ENCODE measurements at places on chromosomes 3 and 15.

GRCh38 chr3:138397983-138398382 is 36.4 kb upstream of the ESYT3 start:
- DNase-seq = no peak

DNA sequence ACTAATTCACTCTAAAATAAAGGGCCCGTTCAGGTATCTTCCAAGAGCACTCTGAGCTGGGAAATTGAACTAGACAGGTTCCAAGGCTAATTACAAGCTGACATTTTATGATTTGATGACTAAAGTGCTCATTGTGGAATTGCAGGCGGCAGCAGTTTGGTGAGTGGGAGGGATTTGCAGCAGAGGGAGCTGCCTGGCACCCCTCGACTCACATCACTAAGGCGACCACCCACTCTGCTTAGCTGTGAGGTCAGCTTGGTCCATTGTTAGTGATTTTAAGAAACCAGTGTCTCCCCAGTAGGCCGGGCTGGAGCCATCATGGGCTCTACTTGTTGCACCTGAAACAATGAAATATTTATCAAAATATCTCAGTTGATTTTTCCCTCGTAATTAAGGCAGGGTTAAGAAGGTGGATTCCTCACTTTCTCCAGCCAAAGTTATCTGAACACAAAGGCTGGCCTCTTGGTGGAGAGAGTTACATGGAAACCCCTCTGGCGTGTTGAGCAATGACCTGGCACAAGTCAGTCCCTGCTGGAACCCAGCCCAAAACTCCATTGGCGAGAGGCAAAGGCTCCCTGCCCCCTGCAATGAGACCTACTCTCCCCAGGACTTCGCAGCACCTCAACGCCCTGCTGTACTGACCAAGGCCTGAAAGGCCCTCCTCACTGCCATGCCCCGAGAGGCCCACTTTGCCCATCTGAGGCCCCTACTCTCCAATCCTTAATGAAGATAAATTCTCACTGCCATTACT is 65.0 kb upstream of the ATP2B2 start:
- DNase-seq = no peak

GRCh38 chr15:58410353-58410752 is 21.4 kb upstream of the LIPC start:
- no peak for DNase-seq

DNA sequence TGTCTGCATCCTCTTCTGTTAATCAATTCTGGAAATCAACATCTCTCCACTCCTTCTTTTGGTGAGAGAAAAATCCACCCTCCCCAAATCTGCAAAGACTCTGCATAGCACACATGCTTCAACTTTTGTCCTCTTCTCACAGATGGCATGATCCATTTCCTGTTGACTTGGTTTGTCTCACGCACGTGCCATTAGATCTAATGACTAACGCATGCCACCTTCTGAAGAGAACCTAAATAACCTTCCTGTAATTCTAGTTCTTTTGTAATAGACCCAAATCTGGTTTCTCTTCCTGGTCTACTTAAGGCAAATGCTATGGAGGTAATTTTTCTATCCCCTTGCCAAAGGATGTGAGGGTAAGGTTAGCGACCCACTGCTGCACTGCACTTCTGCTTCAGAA is 51.0 kb upstream of the ATOSA start:
- peak; percentile 52 for DNase-seq

DNA sequence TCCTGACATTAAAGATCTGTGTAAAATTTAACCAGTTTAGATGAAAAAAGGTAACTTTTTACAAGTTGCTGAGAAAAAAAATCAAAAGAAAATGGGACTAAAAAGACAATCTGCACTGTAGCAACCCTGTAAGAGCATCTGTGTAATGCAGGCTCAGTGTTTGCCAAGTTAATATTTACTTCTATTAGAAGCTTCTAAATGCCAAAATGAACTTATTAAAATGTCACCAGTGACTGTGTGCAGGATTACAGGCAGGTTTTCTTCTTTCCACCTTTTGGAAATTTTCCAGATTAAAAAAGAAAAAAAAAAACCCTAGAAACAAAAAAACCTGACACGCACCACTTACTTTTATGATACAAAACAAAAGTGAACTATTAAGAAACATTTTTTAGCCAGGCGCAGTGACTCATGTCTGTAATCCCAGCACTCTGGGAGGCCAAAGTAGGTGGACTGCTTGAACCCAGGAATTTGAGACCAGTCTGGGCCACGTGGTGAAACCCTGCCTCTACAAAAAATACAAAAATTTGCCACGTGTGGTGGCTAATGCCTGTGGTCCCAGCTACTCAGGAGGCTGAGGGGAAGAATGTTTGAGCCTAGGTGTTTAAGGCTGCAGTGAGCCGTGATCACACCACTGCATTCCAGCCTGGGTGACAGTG is 87.2 kb downstream of the TJP1 start:
- no peak for DNase-seq

GRCh38 chr3:65485826-65486469 is 552.8 kb downstream of the MAGI1 start:
- no peak for DNase-seq

- no peak for DNase-seq
Measured at GRCh38 chr15:53681056-53681455, 78.4 kb downstream of the WDR72 start.

GRCh38 chr15:64810497-64811326 is 14.7 kb downstream of the PIF1 start:
- DNase-seq = no peak

DNA sequence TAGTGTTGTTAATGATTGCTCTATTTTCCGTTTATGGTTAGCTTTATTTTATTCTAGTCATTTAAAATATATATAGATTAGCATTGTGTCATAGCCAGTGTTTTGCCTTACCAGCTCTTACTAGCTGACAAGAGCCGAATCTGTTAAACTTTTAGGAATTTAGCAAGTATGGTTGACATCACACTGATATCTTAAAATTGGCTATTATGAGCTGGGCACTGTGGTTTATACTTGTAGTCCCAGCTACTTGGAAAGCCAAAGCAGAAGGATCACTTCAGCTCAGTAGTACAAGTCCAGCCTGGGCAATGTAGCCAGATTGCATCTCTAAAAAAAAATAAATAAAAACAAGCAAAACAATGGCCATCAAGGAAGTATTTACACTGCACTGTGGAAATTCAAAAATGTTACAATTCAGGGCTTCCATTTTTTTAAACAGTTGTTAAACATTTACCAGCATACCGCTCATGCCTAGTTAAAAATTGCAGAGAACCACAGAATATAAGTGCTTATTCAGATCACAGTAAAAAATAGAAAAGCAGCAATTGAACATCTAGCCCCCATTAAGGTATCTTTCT is 208.4 kb upstream of the CGNL1 start:
- DNase-seq = no peak

GRCh38 chr3:20320489-20320888 is 134.5 kb upstream of the SGO1 start:
- DNase-seq = no peak

DNA sequence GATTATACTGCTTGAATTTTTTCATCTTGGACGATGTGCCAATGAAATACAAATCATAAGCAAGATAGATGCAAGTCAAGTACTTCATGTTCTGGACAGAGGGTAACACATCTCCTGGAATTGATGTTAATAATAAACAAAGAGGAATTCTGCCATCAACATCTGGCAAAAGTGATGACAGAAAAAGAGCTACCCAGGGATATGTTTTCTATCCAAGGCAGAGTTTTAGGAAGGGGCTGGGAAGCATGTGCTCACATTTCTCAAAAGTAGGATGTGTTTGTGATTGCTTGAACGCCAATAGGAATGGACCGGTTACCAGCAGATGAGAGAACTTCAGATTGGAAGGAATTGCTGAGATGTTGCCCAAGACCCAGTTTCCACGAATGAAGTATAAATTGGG is 242.6 kb upstream of the AGTR1 start:
- no peak for DNase-seq

DNA sequence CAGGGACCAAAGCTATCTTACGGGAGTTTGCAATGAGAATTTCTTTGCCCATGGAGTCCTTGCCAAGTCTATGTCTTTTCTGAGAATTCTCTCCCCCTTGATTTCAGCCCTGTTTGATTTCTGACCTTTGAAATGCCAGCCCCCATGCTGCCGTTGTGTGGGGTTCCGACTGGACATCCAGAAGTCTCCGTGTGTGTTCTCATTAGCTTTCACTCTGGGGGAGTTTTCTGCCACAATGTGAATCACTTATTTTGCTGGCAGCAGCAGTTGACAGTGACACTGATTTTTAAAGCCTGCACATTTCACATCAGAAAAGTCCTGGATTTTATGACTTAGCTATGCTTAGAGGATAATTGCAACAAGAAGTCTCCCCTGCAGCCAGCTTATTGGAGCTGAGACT is 98.4 kb upstream of the CTDSPL start:
- no peak for DNase-seq

GRCh38 chr3:115628075-115628412 is 4.7 kb downstream of the GAP43 start:
- no peak for DNase-seq
